Stimulated activated CD4-positive, alpha-beta T cell treated with anti-CD3 and anti-CD28 coated beads, Interleukin-12 subunit alpha, Interleukin-12 subunit beta, amount 100 ng/mL, for 4 hours (primary cell): ENCODE measurements at places on chromosomes 1 and 21.

DNA sequence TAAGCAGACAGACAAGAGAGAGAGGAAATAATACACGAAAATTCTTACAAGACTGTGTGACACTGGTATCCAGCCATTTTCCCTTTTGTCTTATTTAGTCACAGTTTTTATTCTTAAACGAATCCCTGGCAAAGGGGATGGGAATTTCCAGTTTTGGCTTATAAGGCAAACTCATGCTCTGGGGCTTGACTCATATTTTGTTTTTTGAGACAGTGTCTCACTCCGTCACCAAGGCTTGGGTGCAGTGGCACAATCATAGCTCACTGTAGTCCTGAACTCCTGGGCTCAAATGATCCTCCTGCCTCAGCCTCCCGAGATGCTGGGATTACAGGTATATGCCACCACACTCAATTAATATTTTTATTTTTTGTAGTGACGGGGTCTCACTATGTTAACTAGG lies 31.9 kb downstream of the PTGER3 start:
- DNase-seq, result no peak

- no peak for DNase-seq
Observed at GRCh38 chr1:63669151-63669961, 76.1 kb downstream of the PGM1 start.

DNA sequence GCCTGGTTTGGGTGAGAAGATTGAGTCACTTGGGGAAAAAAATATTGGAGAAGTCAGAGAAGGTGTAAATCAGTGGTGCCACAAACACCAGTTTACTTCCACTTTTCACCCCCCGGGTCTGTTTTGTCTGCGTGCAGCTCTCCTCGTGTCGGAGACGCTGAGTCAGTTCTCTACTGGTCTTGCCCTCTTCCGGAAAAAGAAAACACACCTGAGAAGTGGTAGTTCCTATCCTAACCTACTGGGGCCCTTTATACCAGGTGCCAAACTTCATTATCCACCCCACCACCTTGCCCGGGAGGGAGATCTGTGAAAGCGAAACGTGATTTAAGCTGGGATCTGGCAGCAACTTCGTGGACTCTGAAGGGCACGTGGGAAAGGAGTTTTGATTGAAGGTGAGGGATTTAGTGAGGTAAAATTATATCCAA lies 855 bp upstream of the IVNS1ABP start:
- peak; percentile 53 for DNase-seq

DNA sequence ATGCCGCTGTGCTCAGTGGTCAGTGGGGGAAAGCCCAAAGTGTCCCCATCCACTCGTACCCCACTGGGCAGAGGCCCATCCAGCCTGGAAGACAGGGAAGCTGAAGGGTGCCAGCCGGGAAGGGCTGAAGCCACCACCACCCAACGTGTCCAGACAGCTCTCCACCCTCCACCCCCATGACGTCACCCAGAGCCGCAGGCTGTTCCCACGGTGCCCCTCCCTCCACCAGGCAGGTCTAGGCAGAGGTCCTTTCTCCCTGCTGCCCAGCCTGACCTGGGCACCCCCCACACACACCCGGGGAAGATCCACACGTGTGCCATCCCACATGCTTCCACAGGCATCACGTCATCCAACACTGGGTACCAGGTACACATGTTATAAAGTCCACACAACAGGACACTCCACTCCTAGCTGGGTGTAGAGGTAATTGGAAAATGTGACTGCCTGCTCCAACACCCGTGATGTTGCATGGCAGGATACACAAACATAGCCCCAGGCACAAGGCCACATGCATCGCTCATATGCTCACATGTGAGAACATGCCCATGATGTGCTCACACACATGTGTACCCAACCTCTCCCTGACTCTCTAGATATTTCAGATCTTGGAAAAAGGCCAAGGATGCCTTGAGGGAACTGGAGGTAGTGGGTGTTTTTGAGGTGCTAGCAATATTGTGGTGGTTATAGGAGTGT lies 5.1 kb upstream of the ARHGAP30 start:
- no peak for DNase-seq

DNA sequence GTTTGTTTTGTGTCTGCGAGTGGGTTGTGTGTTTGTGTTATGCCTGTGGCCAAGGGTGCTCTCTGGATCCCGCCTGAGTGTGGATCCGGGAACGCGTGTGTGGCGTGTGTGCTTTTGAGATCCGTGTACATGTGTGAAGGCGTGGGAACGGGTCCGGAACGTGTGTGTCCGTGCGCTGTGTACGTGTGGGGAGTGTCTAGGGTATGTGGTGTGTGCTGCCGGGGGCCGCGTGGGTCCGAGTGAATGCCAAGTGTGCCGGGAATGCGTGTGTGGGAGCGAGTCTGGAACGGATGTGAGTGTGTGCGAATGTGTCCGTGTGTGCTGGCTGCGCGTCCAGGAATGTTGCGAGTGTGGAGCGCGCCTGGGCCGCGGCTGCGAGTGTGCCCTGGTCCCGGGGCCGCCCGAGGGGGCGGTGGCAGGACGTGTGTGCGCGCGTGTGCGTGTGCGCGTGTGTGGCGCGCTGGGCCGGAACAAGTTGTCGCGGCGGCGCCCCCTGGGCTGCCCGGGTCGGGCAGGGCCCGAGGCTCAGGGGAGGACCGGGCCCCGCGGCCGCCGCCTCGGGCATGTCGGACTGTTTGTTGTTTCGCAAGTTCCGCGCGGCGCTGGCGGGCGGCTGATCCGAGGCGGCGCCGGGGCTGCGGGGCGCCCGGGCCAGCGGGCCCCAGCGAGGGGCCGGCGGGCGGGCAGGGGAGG lies 953 bp downstream of the PTPRU start:
- no peak for DNase-seq

DNA sequence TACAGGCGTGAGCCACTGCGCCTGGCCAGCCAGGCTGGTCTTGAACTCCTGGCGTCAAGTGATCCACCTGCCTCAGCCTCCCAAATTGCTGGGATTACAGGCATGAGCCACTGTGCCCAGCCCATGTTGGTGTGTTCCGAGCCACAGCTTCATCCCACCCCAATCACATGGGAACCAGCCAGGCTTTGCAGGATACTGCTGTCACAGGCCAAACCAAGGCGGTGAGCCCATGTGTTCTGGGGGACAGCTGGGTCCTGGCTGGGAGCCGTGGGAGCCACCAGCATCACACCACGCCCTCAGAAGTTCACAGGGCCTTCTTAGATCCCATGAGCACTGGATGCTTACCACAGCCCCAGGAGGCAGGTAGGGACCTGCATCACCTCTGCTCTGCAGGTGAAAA lies 56.9 kb downstream of the DHRS3 start:
- no peak for DNase-seq

DNA sequence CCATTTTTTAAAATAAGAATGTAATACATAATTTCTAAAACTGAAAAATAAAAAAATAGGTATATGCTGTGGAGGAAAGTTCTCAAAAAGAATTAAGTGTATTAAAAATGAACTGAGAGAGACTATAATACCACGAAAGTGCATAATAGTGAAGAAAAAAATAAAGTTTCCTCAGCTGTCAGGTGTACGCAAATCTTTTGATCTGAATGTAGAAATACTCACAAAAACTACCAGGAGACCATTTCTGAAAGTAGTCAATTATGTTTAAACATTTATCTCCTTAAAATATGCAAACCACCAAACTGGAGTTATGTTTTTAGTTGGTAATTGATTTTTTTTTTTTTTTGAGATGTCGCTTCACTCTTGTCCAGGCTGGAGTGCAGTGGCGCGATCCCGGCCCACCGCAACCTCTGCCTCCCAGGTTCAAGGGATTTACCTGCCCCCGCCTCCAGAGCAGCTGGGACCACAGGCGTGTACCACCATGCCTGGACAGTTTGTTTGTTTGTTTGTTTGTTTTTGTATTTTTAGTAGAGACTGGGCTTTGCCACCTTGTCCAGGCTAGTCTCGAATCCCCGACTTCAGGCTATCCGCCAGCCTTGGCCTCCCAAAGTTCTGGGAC lies 1169.2 kb upstream of the B3GALT2 start:
- DNase-seq, result no peak

GRCh38 chr1:154869351-154870114 lies 548 bp downstream of the KCNN3 start:
- no peak for DNase-seq

DNA sequence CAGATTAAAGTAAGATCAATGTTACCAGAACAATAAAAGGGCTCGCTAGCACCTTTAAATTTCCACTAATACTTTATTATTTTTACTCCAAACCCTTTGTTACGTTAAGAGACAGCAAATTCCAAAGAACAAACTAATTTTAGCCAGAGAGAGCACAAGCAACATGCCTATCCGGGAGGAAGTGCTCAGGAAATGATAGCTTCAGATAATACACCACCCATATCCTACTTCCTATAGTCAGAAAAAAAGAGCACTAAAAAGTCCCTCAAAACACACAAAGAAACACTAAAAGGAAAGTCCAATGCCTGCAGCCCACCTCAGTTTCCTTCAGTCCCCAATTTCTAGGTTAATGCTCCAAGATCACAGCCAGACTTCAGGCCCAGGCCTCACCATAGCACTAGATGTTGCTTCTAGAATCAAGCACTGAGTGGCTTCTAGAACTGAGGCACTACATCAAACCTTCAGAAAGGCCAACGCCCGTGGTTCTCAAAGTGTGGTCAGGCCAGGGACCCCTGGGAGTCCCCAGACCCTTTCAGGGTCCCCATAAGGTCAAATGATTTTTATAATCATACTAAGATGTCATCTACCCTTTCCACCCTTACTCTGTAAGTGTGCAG lies 142.6 kb downstream of the PSMG1 start:
- DNase-seq, result no peak

- DNase-seq, result no peak
Observed at GRCh38 chr1:172753964-172754363, 95.1 kb downstream of the FASLG start.

GRCh38 chr21:39016740-39017315 lies 166.4 kb downstream of the PSMG1 start:
- no peak for DNase-seq

DNA sequence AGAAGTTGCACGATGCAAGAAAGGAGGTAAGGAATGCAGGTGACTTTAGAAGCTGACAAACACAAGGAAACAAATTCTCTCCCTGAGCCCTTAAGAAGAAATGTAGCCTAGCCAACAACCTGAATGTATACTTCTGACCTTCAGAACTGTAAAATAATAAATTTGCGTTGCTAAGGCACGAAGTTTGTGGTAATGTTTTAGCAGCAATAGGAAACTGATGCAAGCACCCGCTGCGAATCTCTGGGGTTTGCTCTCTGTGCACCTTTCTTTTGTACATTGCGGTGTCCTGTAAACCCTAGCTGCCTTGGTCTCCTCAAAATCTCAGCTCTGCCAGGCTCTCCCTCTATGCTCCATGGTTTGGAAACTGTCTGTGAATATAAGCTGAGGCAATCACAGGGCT lies 15.1 kb downstream of the CD53 start:
- DNase-seq, result no peak

- peak; percentile 61 for DNase-seq
Observed at GRCh38 chr1:206663832-206664652, 20.7 kb upstream of the MAPKAPK2 start.

DNA sequence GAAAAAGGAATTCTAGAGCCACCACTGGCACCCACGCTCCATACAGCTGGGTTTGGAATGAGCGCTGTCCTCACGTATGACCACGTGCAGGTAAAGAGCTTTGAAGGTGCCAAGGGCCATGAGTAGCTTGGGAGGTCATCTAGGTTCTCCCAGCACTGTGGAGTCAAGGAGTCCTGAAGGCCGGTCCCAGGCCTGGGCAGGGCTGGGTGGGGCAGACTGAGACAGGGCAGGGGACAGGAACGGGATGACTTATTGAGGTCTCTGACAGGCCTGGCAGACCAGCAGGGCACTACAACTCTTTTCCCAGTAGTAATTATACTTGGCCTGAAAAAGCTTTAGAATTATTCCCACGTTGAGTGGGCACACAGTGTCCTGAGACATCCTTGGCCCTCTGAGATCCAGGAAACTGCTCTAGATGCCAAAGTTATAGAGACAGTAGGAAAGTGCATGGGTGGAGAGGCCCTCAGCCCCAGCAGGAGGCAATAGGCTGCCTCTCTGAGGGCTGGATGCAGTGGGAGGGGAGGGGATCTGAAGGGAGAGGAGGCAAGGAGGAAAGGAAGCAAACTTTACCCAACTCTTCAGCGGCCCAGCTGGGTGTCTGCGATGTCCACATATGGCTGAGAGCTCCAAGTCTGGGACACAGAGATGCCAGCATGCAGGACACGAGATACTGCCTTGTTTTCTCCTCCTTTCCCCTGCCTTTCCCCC lies 1.8 kb upstream of the CDA start:
- no peak for DNase-seq

DNA sequence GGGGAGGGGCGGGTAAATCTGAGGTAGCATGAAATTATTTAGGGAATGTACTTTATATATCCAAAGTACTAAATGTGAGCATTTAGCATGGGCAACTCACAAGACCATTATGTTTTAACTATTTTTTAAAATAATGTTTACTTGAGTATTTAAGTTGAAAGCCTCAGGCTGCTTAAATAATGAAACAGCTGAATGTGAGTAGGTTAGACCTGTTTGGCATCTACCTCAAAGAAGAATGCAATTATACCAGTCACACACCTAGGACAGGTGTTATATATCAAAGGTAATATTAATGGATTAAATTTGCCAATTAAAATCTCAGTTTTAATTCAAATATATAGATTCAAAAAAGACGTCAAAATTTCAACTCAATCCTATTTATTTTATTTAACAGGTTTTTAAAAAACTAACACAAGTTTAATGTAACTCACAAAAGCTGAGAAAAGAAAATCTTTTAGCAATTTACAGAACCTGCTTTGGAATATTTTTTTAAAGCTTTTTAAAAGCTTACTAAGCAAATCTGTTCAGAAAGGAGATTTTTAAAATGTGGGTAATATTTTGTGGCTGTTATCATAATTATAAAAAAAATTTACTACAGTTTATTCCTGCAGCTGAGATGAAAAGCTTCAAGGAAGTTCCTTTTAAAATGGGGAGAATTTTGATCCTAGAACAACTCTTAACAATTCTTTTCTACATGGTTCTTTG lies 104.6 kb upstream of the LBR start:
- no peak for DNase-seq

DNA sequence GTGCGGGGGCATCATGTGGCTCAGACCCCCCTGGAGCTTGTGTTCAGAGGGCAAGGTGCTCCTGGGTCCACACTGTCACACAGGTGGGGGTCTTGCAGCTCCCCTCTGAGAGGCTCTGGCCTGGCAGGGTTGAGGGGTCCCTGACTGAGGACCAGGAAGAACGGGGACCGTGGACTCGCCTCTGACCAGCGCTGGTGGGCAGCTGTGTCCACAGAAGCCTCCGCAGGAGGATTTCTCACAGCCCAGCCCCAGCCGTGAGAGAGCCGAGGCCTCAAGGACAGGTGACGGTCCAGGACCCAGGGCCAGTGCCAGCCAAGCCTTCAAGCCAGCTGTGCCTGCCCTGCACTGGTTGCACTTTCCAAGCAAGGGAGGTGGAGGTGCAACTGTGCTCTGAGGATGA lies 63.5 kb upstream of the TTC34 start:
- no peak for DNase-seq

GRCh38 chr21:41664881-41665765 lies 101.7 kb downstream of the RIPK4 start:
- no peak for DNase-seq
